ENCODE measurements at places on chromosomes 3 and 15.

DNA sequence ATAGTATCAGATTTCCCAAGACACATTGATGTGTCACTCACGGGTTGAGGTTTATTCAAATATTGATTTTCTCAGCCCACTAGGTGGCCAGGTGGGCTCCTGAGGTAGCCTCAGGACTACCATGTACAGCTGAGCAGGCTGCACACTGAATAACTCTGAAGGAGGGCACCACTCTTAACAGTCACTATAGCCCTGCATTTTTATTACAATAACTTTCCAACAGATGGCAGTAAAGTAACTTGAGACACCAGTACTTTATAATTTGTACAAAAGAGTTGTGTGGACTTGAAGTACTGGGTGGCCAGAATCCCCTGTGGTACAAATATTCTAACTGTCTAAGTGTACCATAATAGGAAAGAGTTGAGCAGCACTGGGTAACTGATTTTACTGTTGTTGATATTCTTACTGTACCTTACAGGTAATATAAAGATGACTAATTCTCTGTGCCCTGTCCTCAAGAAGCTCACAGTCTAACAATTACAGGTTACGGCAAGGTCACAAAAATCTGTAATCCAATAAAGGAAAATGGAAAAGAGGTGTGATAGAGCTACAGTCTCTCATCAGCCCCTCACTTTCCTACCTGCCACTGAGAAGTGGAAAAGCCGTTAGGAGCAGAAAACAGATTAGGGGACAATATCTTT lies 76.0 kb downstream of the ETFA start:
- DNase-seq, result peak; percentile 24

GRCh38 chr15:92879949-92880725 lies 20.0 kb upstream of the CHD2 start:
- DNase-seq, result peak; percentile 52

DNA sequence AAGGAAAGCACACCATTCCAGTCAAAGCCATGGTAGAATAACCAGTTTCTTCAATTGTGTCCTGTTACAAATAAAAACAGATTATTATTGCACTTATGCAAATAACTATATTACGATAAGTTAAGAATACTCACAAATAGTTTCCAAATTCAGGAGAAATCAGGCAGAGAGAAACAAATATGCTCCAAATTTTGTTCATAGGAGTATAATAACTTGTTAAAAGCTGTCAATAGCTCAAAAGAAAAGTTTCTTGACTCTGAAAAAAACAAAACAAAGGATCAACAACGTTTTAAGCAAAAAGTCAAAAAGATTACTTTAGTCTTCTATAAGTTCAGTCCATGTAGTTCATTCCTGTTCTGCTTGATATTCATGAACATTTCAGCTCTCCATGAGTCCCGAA lies 59.7 kb upstream of the BDH1 start:
- DNase-seq, result no peak

GRCh38 chr15:81911022-81911971 lies 134.5 kb downstream of the MEX3B start:
- no peak for DNase-seq
